ENCODE measurements at places on chromosomes 5 and 9. TPM values are rescaled to one million over a fixed set of nuclear protein-coding genes. Genes with fewer than 3 reads are reported as not detected.

The ADAMTSL2 gene
- total RNA-seq, result not detected

The PCDHB9 gene
- total RNA-seq, result not detected

The PTGES2 gene
- total RNA-seq, result 87.7 TPM

The HTR4 gene
- total RNA-seq, result not detected

The PCDHA11 gene
- not detected for total RNA-seq

The NR5A1 gene
- total RNA-seq, result not detected

The GDF9 gene
- 0.57 TPM for total RNA-seq

The PCDHGA6 gene
- total RNA-seq, result 0.42 TPM

The PCDHA6 gene
- not detected for total RNA-seq

The TDRD7 gene
- total RNA-seq, result 4.7 TPM

The CSF1R gene
- 0.10 TPM for total RNA-seq

The CCL27 gene
- total RNA-seq, result not detected

The PCDHGB7 gene
- total RNA-seq, result 0.13 TPM

The MELK gene
- total RNA-seq, result 48.3 TPM

The GBA2 gene
- 54.7 TPM for total RNA-seq

The ZNF454 gene
- total RNA-seq, result not detected

The DDX4 gene
- total RNA-seq, result not detected

The IL4 gene
- 56.9 TPM for total RNA-seq

The CORO2A gene
- 1.3 TPM for total RNA-seq

The PCDHGC3 gene
- total RNA-seq, result 0.31 TPM

The FBN2 gene
- total RNA-seq, result not detected

The CYSRT1 gene
- 0.49 TPM for total RNA-seq

The APBA1 gene
- 2.4 TPM for total RNA-seq

The TAL2 gene
- not detected for total RNA-seq

The PCAT7 gene
- total RNA-seq, result not detected

The TXNDC8 gene
- not detected for total RNA-seq

The FOXI1 gene
- total RNA-seq, result not detected

The INSYN2B gene
- total RNA-seq, result not detected

The CYLC2 gene
- total RNA-seq, result not detected

The DNAI1 gene
- total RNA-seq, result not detected

The ZCCHC7 gene
- total RNA-seq, result 22.1 TPM

The LCN2 gene
- total RNA-seq, result not detected

The COL5A1 gene
- not detected for total RNA-seq

The SMIM3 gene
- total RNA-seq, result 12.8 TPM

The THOC3 gene
- 100 TPM for total RNA-seq

The CDH9 gene
- not detected for total RNA-seq

Measured in activated T-helper 1 cell treated with anti-CD3 and anti-CD28 coated beads, Interleukin-12 subunit alpha, Interleukin-12 subunit beta, Interleukin-2, Interleukin-4 antibody, amounts not matched to agents 30 ng/mL and 10 ng/mL and 1 ng/mL, durations not matched to agents 14 hours and 24 hours and 36 hours (primary cell).